NCI-H774 (cell line): ENCODE measurements at places on chromosomes 11 and 22.

- no peak for DNase-seq
These were observed 17.2 kb upstream of the PIM3 start for GRCh38 chr22:49943405-49943765.

GRCh38 chr11:48001438-48002021 is 21.2 kb downstream of the PTPRJ start:
- DNase-seq: peak; percentile 20

- no peak for DNase-seq
These were observed 85.0 kb upstream of the RCN1 start for GRCh38 chr11:32005786-32006416.

GRCh38 chr22:24104307-24105012 is 76.8 kb upstream of the SUSD2 start:
- no peak for DNase-seq
